ENCODE measurements at places on chromosomes 7 and 10. TPM values are rescaled to one million over a fixed set of nuclear protein-coding genes. Genes with fewer than 3 reads are reported as not detected.
A peak's percentile ranks its signal among the peaks of the same experiment; 100 is the strongest.

Gene TRPV5
- not detected for total RNA-seq

- peaks cover 11% of the 10 kb centered on the region for H3K36me3 ChIP-seq
- peaks cover 3% of the 10 kb centered on the region for H3K4me1 ChIP-seq
- DNase-seq: no peak
- H3K27ac ChIP-seq: no peak overlapping the region
- H3K27me3 ChIP-seq: no peaks in the 10 kb centered on the region
- H3K4me3 ChIP-seq: no peak overlapping the region
These were observed 185.5 kb upstream of the SH2B2 start for GRCh38 chr7:102101111-102101551.

DNA sequence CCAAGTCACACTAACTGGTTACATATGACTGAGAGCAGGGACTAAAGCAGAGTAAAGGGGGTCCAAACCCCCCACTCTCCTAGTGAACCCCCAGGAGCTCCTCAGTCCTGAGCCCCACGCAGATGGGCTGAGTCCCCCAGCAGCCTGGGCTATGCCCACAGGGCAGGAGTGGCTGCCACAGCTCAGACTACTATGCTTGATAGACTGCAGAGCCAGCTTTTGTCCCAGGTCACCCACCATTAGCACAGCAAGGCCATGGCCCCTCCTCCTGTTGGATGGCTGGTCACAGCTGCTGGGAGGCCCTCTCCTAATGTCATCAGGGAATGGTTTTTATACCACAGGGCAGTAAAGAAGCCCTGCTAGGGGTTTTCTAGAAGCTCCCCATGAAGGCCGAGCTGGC, 46.3 kb upstream of the FGFR2 start:
- no peak overlapping the region for H3K4me3 ChIP-seq
- peaks cover 11% of the 10 kb centered on the region for H3K27me3 ChIP-seq
- DNase-seq: no peak
- no peaks in the 10 kb centered on the region for H3K36me3 ChIP-seq
- no peaks in the 10 kb centered on the region for H3K4me1 ChIP-seq
- no peak overlapping the region for H3K27ac ChIP-seq

DNA sequence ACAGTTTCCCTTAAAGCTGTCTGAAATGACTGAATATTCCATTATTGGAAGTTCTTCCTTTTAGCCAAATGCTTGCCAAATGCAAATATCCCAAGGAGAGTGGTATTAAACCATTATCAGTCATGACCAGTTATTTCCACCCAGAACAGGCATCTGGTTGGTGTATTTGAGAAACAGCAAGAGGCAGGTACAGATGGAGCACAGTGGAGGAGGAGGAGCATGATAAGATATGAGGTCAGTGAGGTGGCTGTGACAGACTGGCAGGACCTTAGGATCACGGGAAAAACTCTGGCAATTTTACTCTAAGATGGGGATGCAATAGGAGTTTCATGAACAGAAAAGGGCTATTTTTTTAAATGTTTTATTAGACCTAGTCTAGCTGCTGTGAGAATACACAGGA, 6.4 kb downstream of the HEPACAM2 start:
- no peaks in the 10 kb centered on the region for H3K4me1 ChIP-seq
- H3K27me3 ChIP-seq: peaks cover 27% of the 10 kb centered on the region
- no peak overlapping the region for H3K27ac ChIP-seq
- no peak for DNase-seq
- H3K4me3 ChIP-seq: no peak overlapping the region

DNA sequence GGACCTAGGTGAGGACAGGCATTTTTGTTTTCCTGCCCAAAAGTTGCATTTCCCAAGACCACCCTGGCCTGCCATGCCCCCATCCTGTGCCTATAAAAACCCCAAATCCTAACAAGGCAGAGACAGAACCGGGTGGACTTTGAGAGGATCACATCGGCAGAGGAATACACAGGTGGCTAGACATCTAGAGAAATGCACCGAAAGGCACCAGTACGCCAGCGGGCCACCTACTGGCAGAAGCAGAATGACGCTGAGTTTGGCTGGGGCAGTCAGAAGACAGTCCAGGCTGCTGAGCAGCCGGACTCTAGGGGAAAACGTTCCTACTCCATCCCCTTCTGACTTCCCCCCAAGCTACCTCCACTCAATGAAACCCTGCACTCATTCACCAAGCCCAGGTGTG, 2.8 kb downstream of the AKR1C4 start:
- H3K4me1 ChIP-seq: no peaks in the 10 kb centered on the region
- H3K36me3 ChIP-seq: no peaks in the 10 kb centered on the region
- H3K27ac ChIP-seq: no peak overlapping the region
- no peak overlapping the region for H3K4me3 ChIP-seq

DNA sequence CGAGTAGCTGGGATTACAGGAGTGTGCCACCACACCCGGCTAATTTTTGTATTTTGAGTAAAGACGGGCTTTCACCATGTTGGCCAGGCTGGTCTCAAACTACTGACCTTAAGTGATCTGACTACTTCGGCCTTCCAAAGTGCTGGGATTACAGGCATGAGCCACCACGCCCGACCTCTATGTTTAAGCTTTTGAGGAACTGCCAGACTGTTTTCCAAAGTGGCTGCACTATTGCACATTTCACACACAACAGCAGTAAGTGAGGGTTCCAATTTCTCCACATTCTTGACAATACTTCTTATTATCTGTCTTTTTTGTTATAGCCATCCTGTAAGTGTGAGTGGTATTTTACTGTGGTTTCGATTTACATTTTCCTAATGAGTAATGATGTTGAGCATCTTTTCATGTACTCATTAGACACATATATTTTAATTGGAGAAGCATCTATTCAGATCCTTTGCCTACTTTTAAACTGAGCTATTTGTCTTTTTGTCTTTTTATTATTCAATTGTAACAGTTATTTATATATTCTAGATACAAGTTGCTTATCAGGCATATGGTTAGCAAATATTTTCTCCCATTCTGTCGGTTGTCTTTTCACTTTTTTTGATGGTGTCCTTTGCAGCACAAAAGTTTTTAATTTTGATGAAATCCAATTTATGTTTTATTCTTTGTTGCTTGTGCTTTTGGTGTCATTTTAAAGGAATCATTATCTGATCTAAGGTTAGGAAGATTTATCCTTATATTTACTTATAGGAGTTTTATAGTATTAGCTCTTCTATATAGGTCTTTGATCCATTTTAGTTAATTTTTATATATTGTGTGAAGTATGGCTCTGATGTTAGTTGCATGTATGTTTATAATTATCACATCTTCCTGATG, 12.8 kb upstream of the IRF5 start:
- no peak for DNase-seq
- no peaks in the 10 kb centered on the region for H3K4me1 ChIP-seq
- peaks cover 14% of the 10 kb centered on the region for H3K27me3 ChIP-seq
- H3K36me3 ChIP-seq: no peaks in the 10 kb centered on the region
- no peak overlapping the region for H3K4me3 ChIP-seq
- H3K27ac ChIP-seq: no peak overlapping the region

Gene TMEM196
- total RNA-seq: not detected

Gene CCM2
- total RNA-seq: 83.0 TPM

DNA sequence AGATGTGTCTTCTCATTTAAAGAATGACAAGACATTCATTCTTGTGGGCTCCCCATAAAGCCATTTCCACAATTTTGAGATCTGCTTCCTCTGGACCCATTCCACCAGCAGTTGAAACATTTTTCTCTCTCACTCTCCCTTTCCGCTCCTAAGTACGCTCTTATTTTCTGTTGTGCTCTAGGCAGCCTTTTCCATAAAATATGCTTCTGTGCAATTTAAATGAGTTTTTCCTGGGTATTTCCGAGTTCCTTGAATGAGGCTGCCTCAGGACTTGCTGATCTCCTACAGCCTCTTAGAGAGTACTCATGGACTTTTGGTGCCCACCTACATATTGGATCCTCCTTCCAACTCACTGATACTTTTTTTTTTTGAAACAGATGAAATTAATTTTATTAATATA, 23.6 kb upstream of the AKR1D1 start:
- peaks cover 10% of the 10 kb centered on the region for H3K27me3 ChIP-seq
- no peak overlapping the region for H3K27ac ChIP-seq
- DNase-seq: no peak
- H3K36me3 ChIP-seq: no peaks in the 10 kb centered on the region
- H3K4me1 ChIP-seq: no peaks in the 10 kb centered on the region

- no peak for DNase-seq
- peaks cover 14% of the 10 kb centered on the region for H3K4me1 ChIP-seq
- H3K36me3 ChIP-seq: peaks cover 2% of the 10 kb centered on the region
- peak overlapping the region; percentile 63 for H3K4me3 ChIP-seq
- no peak overlapping the region for H3K27ac ChIP-seq
These were observed 12.5 kb upstream of the CUX1 start for GRCh38 chr7:101804967-101805366.

DNA sequence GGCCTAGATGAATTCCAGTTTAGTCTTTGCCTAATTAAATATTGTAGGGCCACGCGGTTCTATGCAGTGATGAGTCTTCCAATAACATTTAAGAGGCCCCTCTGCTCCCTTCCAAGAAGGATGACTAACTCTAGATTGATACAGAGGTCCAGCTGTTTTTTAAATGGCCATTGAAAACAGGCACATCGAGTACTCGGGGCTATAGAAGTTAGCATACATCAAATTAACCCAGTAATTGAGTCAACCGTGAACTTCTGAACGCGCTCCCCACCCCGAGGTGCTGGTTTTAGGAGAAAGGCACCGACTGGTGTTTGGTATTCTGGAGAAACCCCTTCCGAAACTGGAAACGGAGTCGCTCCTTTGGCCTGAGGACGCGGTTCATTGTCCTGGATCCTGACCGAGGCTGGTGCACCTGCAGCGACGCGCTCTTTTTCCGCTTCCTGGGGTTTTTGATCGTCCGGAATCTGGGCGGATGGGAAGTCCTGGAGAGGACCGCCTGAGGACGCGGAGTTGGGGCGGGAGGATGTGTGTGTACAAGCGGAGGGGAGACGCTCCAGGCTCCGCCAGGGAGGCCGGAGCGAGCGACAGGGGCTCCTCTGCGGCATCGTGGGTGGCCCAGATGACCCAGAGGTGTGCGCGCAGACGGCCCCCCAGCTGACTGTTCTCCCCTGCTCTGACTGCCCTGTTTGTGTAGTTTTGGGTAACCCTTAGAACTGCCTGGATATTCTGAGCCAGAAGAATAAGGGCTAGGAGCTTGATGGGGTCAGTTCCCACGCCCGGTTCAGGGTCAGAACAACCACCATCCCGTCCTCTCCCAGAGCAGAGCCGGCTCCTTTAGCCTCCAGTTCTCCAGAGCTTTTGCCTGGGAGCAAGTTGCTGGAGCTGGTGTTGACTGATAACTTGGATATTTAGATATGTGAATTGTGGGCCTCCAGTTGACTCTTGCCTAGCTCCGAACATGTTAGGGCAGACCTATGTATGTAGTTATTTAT, 711 bp downstream of the FAM221A start:
- DNase-seq: peak; percentile 17
- no peaks in the 10 kb centered on the region for H3K27me3 ChIP-seq
- peaks cover 8% of the 10 kb centered on the region for H3K4me1 ChIP-seq
- no peaks in the 10 kb centered on the region for H3K36me3 ChIP-seq

GRCh38 chr7:44713141-44713540, 35.5 kb upstream of the ZMIZ2 start:
- H3K27ac ChIP-seq: no peak overlapping the region
- no peak overlapping the region for H3K4me3 ChIP-seq
- H3K36me3 ChIP-seq: no peaks in the 10 kb centered on the region
- H3K4me1 ChIP-seq: peaks cover 14% of the 10 kb centered on the region
- DNase-seq: no peak
- H3K27me3 ChIP-seq: no peaks in the 10 kb centered on the region

- no peak overlapping the region for H3K27ac ChIP-seq
- no peaks in the 10 kb centered on the region for H3K36me3 ChIP-seq
- H3K4me3 ChIP-seq: no peak overlapping the region
- peaks cover 4% of the 10 kb centered on the region for H3K4me1 ChIP-seq
- no peak for DNase-seq
- peaks cover 68% of the 10 kb centered on the region for H3K27me3 ChIP-seq
These were observed 45.4 kb downstream of the CNNM1 start for GRCh38 chr10:99374526-99374925.

DNA sequence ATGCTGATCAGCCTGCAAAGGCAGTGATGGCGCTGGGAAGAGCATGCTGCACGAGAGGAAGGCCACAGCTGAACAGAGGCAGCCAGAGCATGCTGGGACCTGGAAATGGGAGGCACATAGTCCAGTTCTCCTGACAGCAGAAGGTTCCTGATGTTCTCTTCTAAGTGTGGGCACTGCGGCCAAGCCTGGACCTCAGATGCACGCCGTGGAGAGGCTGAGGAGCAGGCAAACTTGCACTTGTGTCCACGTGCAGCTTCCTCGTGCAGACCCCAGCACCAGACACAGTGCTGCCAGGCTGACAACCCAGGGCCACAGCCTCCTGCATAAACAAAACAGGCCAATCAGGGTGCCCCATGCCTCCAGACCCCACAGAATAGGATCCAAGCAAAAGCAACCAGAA, 93.5 kb upstream of the LANCL2 start:
- no peak overlapping the region for H3K27ac ChIP-seq
- peaks cover 4% of the 10 kb centered on the region for H3K36me3 ChIP-seq
- H3K4me3 ChIP-seq: no peak overlapping the region
- H3K27me3 ChIP-seq: peaks cover 39% of the 10 kb centered on the region
- H3K4me1 ChIP-seq: peaks cover 9% of the 10 kb centered on the region

- no peaks in the 10 kb centered on the region for H3K4me1 ChIP-seq
- H3K36me3 ChIP-seq: no peaks in the 10 kb centered on the region
- no peak overlapping the region for H3K4me3 ChIP-seq
- H3K27me3 ChIP-seq: no peaks in the 10 kb centered on the region
- no peak for DNase-seq
These were observed 730.0 kb upstream of the SORCS1 start for GRCh38 chr10:107894516-107894915.

DNA sequence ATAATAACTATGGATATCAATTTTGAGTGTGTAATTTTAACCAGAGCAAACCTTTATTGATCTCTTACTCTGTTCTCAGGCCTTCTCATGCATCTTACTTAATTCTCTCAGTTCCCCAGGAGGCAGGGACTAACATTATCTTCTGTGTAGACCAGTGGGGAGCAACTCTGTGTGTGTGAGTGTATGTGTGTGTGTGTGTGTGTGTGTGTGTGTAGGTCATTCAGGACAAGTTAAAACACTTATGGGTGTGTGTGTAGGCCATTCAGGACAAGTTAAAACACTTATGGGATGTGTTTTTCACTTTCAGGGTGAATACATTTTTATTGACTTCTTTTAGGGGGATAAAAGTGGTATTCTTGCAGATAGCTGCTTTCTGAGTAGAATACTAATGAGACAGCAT, 145.0 kb downstream of the ADAM12 start:
- no peaks in the 10 kb centered on the region for H3K4me1 ChIP-seq
- no peaks in the 10 kb centered on the region for H3K27me3 ChIP-seq
- no peak overlapping the region for H3K4me3 ChIP-seq
- no peak for DNase-seq
- no peaks in the 10 kb centered on the region for H3K36me3 ChIP-seq

- peak overlapping the region; percentile 100 for H3K4me3 ChIP-seq
- no peaks in the 10 kb centered on the region for H3K27me3 ChIP-seq
- H3K27ac ChIP-seq: peak overlapping the region; percentile 100
- no peak for DNase-seq
- peaks cover 13% of the 10 kb centered on the region for H3K36me3 ChIP-seq
These were observed 1.5 kb downstream of the GIMAP8 start for GRCh38 chr7:150451833-150452461.

Gene COBL
- not detected for total RNA-seq

Measured in T-helper 17 cell (primary cell).